ENCODE measurements at places on chromosomes 12 and 14.

DNA sequence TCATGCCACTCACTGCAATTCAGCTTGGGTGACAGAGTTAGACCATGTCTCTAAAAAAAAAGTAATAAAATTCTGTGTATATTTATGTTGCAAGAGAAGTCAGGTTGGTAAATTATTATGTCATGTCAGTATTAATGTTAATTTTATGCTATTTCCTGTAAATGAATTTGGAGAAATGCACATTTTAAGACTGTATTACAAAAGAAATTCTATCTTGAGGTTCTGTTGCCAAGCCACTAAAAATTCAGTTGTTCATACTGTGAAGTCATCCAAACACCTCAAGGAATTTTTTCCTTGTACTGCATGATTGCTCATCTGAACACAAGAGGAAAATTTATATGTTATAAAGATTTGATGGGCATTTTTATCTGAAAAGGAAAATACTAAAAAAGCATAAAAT lies 23.3 kb upstream of the HMGA2 start:
- no peak for DNase-seq

- no peak for DNase-seq
Observed at GRCh38 chr14:71143381-71144290, 236.4 kb downstream of the PCNX1 start.

GRCh38 chr14:54621686-54622085 lies 54.8 kb downstream of the SAMD4A start:
- no peak for DNase-seq

DNA sequence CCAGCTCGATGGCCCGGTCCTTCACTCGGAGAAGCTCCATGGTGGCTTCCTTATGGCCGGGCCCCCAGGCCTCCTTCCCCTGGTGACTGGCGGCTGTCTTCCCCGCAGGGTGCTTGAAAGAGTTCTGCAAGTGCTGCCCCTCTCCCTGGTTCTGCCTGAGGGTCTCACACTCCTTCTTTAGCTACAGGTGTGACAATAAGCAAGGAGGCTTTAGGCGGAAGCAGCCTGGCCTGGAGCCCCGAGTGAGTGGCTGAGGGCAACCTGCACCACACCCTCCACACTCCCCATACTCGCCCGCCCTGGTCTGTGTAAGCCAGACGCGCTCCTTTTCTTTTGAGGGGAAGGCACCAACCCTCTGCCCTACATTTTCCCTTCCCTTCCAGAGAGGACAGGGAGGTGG lies 62.5 kb upstream of the GPR68 start:
- no peak for DNase-seq

GRCh38 chr14:91246051-91246852 lies 1.7 kb upstream of the GPR68 start:
- DNase-seq = no peak

GRCh38 chr14:105155681-105156413 lies 12.7 kb downstream of the JAG2 start:
- peak; percentile 50 for DNase-seq

GRCh38 chr12:94211021-94211420 lies 62.6 kb downstream of the PLXNC1 start:
- no peak for DNase-seq

GRCh38 chr12:32837974-32838373 lies 58.6 kb downstream of the PKP2 start:
- DNase-seq = no peak

DNA sequence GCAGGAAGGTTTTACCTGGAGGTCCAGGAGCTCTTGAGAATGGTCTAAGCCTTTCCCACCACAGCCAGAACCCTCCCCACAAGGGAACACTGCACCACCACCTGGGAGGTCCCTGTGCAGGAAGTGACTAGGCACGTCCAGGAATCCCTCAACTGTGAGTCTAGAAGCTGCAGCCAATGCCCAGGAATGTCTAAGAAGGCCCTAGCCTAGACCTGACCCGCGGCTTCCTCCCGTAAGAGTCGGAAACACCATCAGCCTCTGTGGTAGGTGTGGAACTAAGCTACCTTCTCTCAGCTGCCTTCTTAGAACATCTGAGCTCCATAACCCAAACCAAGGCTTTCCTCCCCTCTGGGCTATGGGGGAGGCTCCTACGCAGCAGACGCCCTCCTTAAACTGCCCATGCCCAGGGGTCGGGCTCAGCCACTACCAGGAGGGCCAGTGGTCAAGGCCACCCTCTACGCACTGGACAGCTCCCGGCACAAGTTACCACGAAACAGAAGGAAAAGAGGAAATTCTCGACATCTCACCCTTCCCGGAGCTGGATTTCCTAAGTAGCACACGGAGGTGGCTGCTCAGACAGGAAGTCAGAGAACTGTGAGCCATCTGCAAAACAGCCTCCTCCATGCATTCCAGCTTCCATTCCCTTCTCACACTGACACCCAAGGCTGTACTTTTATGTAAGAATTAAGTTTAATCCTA lies 25.5 kb downstream of the ZFYVE21 start:
- no peak for DNase-seq

DNA sequence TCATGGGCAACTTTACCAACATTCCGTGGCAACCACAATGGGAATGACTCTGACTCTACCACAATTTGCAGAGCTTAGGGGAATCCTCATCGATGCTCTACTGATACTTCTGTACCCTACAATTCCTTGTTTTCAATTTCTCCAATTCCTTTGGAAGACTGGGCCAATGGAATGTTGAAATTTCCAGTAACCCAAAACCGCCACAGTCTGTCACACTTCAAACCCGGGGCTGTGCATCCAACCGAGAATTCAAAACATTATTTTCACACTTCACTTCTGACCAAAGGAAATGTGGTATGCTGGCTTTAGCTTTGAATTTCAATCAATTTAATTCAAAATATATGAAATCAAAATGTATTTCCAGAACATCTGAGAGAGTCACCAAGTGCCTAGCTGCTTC lies 951.4 kb downstream of the VRK1 start:
- DNase-seq = no peak

GRCh38 chr12:4047421-4047820 lies 174.2 kb upstream of the PARP11 start:
- DNase-seq = no peak

- DNase-seq = peak; percentile 51
Observed at GRCh38 chr14:85533023-85533860, 3.3 kb downstream of the FLRT2 start.

- no peak for DNase-seq
Observed at GRCh38 chr12:131761638-131762037, 50.7 kb downstream of the SFSWAP start.

Measured in psoas muscle (tissue), 8 donors.